Fibroblast of skin of scalp (primary cell): ENCODE measurements at places on chromosomes 3 and 15.
A peak's percentile ranks its signal among the peaks of the same experiment; 100 is the strongest.

DNA sequence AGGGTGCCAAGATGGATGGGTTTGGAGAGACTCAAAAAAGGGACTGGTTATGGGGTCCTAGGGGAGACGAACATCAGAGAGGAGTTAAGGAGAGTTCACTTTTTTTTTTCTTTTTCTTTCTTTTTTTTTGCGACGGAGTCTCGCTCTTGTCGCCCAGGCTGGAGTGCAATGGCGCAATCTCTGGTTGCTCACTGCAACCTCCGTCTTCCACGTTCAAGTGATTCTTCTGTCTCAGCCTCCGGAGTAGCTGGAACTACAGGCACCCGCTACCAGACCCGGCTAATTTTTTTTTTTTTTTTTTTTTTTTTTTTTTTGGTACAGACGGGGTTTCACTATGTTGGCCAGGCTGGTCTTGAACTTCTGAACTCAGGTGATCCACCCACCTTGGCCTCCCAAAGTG is 1.2 kb downstream of the SPINT1 start:
- DNase-seq: no peak

- DNase-seq: no peak
These were observed 360.4 kb upstream of the CDIN1 start for GRCh38 chr15:36218991-36219390.

- DNase-seq: no peak
These were observed 69.4 kb downstream of the SCN10A start for GRCh38 chr3:38746641-38747040.

DNA sequence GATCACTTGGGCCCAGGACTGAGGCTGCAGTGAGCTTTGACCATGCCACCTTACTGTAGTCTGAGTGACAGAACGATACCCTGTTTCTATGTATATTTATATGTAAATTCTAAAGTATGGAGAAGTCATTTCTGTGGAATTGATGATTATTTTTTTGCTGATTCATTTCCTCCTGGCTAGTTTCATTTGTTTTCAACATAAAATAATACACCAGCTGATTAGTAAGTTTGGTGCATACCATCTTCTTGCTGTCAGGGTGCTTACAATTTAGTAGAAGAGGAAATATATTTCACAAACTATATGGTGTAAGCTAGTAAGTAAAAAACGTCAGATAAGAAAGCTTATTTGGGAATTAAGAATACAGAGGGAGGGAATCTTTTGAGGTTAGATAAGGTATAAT is 36.0 kb downstream of the SLC25A26 start:
- peak; percentile 11 for DNase-seq

DNA sequence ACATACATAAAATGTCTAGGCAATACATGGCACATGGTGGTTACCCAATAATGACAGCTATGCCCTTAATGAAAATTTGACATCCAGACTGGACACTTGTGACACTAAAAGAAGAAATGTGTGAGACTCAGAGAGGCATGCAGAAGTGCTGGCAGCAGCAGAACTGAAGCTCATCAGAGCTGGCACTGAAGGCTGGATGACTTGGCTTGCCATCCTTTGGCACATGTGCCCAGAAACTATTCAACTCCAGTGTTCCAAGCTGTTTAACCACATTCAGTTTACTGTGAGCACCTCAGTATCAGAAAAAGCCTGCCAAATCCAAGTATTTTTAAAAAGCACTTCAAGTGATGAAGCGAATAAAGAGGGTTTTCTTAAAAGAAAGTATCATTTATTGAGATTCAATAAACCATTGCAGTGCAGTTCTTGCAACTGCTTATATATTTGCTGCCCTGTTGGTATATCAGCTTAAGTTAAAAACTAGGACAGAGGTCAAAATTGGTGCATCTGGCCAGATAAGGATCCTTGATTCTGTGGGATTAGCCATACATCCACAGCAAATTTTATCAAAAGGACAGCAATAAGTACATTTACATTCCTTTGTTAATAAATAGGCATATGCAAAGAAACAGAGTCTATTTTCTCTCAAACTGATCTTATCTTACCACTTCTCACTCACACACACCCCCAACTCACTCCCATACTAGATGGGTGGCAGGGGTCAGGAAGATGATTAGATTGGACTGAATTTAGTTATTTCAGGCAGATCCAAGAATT is 15.8 kb downstream of the IGSF11 start:
- no peak for DNase-seq

- no peak for DNase-seq
These were observed 399.6 kb downstream of the LPP start for GRCh38 chr3:188553569-188553968.

- no peak for DNase-seq
These were observed 143.0 kb downstream of the ARPP21 start for GRCh38 chr3:35782355-35782754.

DNA sequence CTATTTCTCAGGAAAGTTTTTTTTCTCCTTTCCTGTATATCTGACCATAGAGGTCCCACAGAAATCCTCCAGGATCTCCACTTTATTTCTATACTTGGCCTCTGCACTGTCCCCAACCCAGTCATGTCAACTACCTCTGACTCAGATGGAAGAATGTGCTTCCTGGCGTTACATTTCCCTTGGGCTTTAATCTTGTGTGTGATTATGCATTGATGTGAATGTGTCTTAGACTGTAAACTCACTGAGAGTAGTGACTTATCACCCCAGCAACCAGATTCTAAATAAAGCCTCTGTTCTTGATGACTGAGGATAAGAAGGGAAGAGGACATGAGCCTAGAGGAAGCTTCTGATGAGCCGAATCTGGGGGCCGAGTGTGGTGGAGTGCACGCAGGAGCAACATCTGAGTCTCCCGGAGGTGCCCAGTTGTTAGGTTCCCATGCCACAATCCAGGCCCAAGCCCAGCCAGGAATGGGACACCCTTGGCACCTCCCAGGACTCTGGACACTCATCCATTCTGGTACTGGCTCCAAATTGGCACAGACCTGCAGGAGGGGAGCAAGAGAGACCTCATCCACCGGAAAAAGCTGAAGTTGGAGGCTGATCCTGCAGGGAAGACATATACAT is 32.1 kb upstream of the HEG1 start:
- peak; percentile 86 for DNase-seq

- DNase-seq: no peak
These were observed 16.8 kb upstream of the SRP14 start for GRCh38 chr15:40055576-40056293.

- DNase-seq: no peak
These were observed 352.8 kb upstream of the SEMA6D start for GRCh38 chr15:47364230-47365141.

GRCh38 chr3:127706312-127706711 is 33.6 kb downstream of the ABTB1 start:
- peak; percentile 63 for DNase-seq

GRCh38 chr3:170780471-170780870 is 89.5 kb downstream of the RPL22L1 start:
- DNase-seq: no peak

DNA sequence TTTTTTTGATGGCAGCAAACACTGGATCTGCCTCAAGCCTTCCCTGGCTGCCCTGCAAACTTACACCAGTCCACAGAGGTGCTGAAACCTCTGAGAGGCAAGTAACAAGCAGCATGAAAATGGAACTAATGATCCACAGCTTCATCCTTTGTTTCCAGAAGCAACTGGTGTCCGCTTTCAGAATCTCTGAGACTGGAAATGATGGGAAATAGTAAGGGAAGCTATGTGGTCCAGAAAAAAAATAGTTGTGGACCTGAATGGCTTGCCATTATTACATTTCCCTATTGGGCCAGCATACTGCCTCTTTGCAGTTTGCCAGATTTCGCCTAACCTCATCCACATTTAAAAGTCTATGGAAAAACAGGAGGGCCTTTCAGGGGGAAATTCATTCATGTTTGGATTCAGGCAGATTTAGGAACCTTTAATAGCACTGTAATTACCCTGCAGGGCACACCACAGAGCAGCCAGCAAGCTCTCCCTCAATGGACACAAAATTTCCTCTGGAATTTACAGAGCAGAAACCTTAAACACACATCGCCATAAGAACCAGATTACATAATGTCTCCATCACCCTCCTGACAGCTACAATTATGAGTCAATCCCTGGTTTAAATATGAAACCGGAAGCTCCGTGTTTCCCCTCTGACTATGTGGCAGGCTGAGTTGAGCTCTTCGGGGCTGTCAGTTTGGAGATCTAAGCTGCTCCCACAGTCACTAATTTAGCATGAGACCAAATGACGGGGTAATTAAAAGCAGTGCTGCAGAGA is 134.4 kb downstream of the TMCO5A start:
- peak; percentile 87 for DNase-seq

GRCh38 chr15:33720952-33721351 is 247.3 kb upstream of the CHRM5 start:
- peak; percentile 59 for DNase-seq

DNA sequence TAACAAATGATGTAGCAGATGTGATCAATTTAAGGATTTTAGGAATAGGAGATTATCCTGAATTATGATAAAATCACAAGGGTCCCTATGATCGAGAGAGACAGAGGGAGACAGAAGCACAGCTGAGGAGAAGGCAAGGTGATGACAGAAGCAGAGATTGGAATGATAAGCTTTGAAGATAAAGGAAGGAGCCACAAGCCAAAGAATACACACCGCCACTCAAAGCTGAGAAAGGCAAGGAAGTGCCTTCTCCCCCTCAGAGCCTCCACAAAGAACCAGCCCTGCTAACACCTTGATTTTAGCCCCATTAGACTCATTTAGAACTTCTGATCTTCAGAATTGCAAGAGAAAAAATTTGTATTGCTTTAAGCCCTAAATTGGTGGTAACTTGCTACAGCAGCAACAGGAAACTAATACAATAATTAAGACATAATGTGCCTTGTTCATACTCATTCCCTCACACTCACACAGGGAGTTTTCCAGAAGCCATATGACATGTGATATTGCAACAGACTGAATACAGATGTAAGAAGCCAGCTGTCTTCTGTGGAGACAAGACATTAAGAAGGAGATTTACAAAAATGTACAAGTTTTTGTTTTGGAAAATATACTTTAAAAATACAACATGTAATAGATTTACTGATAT is 38.2 kb downstream of the TRANK1 start:
- DNase-seq: no peak

DNA sequence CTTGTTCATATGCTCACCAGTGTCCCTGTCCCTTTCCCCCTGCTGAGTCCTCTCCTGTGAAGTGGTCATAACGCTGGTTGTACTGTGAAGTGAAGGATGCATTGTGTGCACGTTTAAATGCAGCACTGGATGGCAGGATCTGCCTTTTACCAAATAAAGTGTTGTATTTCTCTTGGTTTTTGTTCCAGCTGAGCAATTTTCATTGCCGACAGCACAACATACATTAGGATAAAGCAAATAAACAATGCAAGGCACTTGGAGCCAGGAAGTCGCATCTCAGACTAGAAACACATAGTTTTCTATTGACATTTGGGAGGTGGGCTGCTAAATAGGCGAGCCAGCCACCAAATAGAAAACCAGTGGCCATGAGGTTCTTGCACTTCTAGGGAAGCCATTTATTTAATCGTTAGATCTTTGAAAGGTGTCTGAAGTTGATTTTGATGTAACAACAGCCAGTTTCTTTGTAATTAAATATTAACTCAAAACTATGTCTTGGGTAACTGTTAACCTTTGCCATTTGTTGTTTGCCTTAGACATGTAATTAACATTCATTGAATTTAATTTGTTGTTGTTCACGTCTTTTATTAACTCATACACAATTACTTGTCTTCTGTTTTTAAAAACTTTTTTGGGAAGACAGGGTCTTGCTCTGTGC is 185.3 kb downstream of the FNDC3B start:
- no peak for DNase-seq

DNA sequence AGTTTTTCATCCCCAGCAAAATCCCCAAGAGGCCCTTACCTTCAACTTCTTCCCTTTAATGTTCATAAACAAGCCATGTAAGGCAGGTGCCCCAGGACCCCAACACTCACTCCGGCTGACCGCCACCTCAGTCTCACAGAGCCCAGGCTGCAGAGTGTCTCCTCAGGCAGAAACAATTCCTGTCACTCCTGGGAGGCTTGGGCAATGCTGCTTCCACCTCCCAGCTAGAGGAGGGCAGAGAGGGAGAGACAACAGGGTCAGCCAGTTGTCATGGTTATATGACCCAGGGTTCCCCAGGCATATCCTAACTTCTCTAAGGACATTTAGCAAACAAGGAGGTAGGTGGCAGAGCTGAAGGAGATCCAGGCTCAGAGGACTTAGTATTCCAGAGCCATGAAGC is at the start of gene PLIN1:
Gene PLIN1 (minus strand): TSS at position 156 of the 400 bp plus-strand sequence. CDS start 1,878 bp downstream, outside the sequence.
- DNase-seq: no peak

GRCh38 chr15:92112711-92113110 is 259.2 kb downstream of the SLCO3A1 start:
- DNase-seq: no peak

- no peak for DNase-seq
These were observed 547 bp downstream of the NUP210 start for GRCh38 chr3:13419505-13420044.

GRCh38 chr3:141456301-141456625 is 30.6 kb upstream of the RASA2 start:
- peak; percentile 90 for DNase-seq

DNA sequence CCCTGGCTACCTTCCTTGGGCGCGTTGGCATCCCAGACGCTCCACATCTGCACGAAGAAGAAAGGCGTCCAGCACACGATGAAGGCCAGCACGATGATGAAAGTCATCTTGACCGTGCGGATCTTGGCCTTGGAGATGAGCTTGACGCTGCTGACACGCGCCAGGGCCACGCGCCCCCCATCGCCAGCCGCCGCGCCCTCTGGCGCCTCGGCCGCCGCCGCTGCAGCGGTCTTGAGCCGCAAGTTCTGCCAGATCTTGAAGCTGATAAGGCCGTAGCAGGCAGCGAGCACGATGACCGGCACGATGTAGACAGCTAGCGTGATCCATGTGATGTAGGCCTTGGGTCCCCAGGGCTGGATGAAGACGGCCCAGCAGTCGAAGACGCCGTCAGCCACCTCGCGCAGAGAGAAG is 2.2 kb downstream of the OXTR start:
- no peak for DNase-seq

GRCh38 chr3:74267131-74267530 is 347.3 kb downstream of the CNTN3 start:
- peak; percentile 46 for DNase-seq

- DNase-seq: no peak
These were observed 31.7 kb downstream of the CSNK1G1 start for GRCh38 chr15:64324165-64324877.

GRCh38 chr3:123971406-123971805 is 10.4 kb upstream of the CCDC14 start:
- DNase-seq: no peak

DNA sequence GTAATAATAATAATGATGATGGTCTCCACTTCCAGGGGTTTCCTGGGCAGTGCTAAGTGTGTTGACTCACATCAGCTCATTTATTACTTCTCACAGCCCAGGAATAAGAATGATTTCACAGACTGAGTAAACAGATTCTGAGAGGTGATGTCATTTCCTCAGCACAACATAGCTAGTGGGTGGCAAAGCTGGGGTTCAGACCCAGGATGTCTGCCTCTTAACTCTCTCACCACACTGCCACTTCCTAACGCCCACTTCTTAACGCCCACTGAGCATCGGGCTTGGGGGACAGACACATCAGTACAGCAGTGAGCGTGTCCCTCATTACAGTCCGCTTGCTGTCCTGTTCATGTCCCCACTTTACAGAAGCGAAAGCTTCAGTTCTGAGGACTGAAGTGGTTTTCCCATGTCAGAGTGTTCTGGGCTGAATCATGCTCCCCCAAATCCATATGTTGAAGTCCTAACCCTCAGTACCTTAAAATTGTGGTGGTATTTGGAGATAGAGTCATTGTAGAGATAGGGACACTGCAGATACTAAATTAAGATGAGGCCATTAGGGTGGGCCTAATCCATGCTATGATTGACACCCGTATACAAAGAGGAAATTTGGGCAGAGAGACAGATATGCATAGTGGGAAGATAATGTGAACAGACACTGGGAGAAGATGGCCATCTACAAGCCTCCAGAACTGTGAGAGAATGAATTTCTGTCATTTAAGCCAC is 68.0 kb downstream of the ATP2B2 start:
- DNase-seq: peak; percentile 63
